ENCODE measurements at places on chromosomes 7 and 10.

GRCh38 chr10:89022734-89023133 lies 32.1 kb downstream of the FAS start:
- DNase-seq, result no peak

- DNase-seq, result no peak
Observed at GRCh38 chr7:124940306-124940705, 10.7 kb upstream of the POT1 start.

- DNase-seq, result peak; percentile 3
Observed at GRCh38 chr7:15571301-15571878, 9.6 kb upstream of the AGMO start.

DNA sequence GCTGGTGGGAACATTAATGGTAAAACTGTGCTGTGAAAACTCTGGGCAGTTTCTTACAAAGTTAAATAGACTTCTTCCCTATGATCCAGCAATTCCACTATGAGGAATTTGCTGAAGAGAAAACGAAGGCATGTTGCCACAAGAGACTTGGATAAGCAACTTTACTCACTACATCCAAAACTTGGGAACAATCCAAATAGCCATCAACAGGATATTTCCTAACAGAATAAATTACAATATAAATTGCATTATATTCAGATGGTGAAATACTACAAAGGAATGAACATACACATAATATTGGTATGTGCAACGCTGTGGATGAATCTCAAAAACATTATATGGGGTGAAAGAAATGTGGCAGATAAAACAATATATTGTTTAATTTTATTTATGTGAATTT lies 21.4 kb upstream of the MKI67 start:
- no peak for DNase-seq

- no peak for DNase-seq
Observed at GRCh38 chr10:125641398-125641797, 41.6 kb downstream of the TEX36 start.

DNA sequence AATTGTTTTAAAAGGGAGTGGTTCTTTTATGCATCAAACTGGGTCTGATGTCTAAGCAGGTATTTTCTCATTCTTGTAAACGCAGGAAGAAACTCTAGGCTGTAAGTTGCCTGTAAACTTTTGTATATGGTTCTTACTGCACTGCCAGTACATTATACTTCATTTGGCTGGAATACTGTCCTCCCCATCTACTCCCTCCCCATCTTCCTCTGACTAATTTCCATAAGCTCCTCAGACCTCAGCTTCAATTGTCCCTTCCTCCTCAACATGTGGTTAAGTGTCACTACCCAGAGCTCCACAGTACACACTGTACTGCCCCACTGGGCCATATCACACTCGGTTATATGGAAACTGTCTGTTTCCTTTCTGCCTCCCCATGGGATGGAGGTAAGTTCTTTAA lies 161.4 kb upstream of the MDFIC start:
- no peak for DNase-seq

DNA sequence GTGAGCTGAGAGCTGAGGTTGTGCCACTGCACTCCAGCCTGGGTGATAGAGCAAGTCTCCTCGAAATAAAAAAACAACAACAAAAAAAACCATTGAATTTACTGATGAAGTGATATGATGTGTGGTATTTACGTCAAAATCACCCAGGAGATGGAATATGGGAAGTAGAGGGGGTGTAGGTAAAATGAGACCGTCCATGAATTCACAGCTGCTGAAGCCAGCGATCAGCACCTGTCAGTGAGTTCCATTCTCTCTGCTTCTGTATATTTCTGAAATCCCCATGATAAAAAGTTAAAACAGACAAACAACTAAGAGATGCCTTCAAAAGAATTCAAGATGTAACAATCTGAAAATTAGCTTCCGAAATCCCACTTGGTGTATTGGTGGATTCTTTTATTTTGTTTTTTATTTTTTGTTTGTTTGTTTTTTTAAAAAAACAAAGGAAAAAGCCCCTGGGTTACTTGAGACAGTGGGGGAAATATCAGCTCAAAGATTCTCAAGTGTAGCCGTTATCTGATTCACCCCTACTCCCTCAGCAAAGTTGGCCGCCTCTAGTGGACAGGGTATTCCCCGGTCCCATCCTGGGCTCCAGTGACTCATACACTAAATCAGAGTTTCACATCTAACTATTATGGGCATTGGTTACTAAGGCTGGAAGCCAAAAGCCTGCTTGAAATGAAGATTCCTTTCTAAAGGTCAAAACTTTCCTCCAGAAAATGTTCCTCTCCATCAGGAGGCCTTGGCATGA lies 76.4 kb downstream of the MAP3K8 start:
- DNase-seq, result no peak

DNA sequence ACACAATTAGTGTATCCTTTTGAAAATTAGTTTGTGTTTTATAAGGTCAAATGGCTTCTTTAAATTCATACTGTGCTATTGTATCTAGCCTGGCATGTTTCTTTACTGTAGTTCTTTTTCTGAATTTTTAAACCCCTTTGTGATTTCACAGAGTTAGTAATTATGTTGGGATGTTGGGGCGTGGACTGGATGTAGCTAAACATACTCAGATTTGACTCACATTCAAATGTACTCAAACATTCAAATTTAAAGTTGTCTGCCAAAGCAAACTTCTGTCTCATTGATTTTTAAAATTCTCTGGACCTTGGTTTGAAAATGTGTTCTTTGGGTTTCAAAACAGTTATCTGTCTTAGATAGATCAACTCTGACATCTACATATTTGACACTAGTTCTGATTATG lies 7.2 kb upstream of the NRP1 start:
- no peak for DNase-seq

- no peak for DNase-seq
Observed at GRCh38 chr7:90706072-90706716, 110.1 kb downstream of the CDK14 start.

- DNase-seq, result no peak
Observed at GRCh38 chr10:27485986-27486385, 18.1 kb upstream of the RAB18 start.

- DNase-seq, result no peak
Observed at GRCh38 chr7:17434841-17435692, 136.6 kb downstream of the AHR start.

- no peak for DNase-seq
Observed at GRCh38 chr7:40199076-40199802, 64.4 kb downstream of the SUGCT start.

GRCh38 chr10:31123946-31124345 lies 92.3 kb upstream of the ZNF438 start:
- DNase-seq, result no peak

- no peak for DNase-seq
Observed at GRCh38 chr10:43237631-43238446, 29.0 kb downstream of the RASGEF1A start.

DNA sequence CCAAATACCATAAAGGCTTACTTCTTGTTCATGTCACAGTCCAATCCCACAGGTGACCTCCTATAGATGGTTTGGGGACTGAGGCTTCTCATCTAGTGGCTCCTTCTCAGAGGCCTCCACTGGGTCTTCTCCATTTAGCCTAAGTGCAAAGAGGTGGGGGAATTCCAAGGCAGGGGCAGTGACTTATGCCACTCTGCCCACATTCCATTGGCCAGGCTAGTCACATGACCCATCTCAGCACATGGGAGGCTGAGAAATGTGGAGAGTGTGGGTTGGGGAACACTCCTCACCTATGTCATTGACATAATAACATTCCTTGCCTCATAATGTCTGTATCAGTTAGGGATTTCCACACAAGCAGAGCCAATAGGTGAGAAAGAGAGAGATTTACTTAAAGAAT lies 104.3 kb upstream of the PLXNA4 start:
- no peak for DNase-seq

DNA sequence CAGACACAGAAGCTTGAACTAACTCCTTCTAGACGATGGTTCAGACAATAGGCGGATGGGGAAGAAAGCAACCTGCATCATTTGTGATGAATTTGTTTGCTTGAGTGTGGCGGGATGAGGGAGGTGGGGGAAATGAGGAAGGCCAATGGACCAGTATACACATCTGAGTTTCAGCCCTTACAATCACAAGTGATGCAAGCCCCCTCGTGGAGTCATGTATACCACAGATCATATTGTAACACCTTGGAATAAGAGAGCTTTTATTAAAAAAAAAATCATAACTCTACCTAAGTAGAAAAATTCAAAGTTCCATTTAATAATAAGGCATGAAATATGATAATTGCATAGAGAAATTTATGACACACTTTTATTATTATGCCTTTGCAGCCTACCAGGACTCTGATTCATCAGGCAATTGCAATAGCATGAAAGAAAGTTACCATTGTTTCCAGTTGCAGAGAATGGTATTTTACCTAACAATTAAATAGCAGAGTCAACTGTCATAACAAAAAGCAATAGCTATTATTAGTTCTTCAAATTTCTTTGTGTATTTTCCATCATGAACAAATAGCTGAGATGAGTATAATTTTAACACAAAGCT lies 230.2 kb upstream of the AKR1E2 start:
- no peak for DNase-seq

DNA sequence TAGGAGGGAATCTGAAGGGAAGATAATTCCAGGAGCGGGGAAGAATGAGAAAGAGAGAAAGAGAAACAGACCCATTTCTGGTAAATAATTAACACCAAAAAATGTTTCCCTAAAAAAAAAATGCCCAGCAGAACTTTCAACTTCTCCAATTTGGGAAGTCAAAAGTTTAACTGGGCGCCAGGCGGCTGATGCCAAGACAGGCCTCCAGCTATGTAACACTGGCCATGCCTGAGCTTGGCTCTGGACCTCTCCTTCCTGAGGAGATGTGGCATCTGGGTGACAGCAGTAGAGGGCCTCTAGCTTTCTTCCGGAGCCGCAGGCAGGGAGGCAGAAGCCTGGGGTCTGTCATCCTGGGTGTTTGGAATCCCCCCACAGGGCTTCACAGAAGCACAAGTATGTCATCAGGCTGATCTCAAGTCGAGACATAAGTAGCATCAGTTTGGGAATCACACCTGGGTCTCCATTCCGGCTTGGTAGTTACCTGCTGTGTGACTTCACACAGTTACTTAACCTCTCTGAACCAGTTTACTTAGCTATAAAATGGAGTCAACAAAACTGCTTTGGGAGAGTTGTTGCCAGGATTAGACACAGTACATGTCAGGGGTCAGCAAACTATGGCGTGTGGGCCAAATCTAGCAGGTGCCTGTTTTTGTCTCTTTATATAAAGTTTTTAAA lies 50.5 kb upstream of the TCF7L2 start:
- DNase-seq, result no peak

DNA sequence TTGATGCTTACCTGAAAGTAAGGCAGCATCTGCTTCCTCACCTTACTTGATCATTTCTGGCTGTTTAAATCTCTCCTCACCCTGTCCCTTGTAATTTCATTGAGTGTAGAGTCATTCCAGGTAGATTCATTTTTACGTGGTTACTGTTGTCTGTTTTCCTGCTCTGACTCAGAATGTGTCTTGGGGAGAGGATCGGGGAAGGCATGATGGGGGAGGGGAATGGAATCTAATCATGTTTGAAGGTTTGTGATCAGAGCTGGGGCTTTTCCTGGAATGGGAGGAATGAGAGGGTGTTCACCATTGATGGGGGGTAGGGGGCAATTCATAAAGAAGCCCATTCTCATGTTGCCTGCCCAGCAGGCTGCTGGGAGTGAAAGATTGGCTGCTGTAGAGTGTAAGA lies 18.7 kb downstream of the SEC24C start:
- DNase-seq, result no peak

GRCh38 chr7:71133856-71134255 lies 1.9 kb downstream of the GALNT17 start:
- no peak for DNase-seq

GRCh38 chr10:97689559-97690020 lies 2.5 kb upstream of the AVPI1 start:
- no peak for DNase-seq

DNA sequence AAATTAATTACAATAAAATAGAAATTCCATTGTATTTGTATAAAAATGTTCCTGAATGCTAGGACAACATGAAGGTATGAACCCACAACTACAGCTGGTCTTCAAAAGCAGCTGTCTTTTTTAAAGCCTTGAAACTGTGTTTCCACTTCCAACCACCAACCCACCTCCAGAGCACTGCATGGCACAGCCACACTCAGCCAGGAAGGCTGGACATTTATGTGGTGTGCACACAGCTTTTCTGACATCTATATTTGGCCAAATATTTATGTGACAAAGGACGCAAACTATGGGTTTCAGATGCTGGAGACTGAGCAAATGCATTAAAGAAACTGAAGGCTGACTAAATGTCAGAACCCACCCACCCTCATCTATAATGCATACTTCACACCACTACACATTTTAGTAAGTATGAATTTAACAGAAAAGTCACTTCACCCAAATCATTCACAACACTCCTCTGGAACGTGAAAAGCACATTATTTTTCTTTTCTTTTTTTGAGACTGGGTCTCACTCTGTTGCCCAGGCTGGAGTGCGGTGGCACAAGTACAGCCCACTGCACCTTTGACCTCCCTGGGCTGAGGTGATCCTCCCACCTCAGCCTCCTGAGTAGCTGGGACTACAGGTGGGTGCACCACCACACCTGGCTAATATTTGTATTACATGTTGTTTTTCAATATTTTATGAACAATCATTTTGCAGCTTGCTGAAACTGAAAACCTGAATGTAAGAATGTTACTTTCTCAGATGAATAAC lies 27.9 kb upstream of the DAGLB start:
- DNase-seq, result no peak

- DNase-seq, result no peak
Observed at GRCh38 chr10:91296471-91296870, 76.0 kb downstream of the PCGF5 start.

DNA sequence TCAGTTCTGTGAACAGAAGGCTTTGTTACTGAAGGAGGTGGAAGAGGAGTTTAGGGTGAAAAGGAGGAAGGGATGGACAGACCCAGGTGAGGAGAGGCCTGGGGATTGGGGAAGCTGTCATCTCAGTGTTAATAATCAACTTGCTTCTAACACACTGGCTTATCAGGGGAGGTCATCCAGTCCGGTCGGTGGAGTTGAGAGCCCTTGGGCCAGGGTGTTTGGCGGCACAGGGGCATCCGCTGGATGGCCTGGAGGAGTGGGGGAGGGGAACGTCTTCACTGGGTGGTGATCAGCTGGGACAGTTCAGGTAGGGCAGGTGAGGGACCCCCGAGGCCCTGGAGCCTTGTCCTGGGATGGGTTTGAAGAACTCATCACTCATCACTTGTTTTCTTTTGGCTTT lies 33.9 kb downstream of the SHH start:
- DNase-seq, result no peak

DNA sequence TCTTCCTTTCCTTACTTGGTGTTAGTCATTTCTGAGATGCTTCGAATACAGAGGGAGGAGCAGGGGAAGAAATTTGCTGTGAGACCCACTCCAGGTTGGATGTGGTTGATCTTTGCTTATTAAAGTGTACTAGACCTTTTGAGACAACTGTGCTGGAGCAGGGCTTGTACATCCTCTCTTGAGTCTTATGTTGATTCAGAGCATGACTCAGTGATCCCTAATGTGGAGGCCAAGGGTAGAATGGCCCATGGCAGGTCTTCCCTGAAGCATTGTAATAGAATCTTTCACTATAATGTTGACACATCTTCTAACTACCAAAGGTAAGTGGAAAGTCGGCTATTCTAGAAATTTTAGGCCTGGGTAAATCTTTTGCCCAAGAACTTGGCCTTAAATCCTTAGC lies 17.0 kb upstream of the SFR1 start:
- DNase-seq, result no peak

- DNase-seq, result no peak
Observed at GRCh38 chr10:95229724-95230627, 35.9 kb downstream of the ACSM6 start.

- DNase-seq, result no peak
Observed at GRCh38 chr10:49090189-49090575, 25.1 kb downstream of the VSTM4 start.

Data from pulmonary artery endothelial cell (primary cell).